Hematopoietic multipotent progenitor cell treated with erythropoietin and hydrocortisone succinate and interleukin-3 and kit ligand, for 17 days (in vitro differentiated cells): ENCODE measurements at places on chromosomes 3 and 15.

DNA sequence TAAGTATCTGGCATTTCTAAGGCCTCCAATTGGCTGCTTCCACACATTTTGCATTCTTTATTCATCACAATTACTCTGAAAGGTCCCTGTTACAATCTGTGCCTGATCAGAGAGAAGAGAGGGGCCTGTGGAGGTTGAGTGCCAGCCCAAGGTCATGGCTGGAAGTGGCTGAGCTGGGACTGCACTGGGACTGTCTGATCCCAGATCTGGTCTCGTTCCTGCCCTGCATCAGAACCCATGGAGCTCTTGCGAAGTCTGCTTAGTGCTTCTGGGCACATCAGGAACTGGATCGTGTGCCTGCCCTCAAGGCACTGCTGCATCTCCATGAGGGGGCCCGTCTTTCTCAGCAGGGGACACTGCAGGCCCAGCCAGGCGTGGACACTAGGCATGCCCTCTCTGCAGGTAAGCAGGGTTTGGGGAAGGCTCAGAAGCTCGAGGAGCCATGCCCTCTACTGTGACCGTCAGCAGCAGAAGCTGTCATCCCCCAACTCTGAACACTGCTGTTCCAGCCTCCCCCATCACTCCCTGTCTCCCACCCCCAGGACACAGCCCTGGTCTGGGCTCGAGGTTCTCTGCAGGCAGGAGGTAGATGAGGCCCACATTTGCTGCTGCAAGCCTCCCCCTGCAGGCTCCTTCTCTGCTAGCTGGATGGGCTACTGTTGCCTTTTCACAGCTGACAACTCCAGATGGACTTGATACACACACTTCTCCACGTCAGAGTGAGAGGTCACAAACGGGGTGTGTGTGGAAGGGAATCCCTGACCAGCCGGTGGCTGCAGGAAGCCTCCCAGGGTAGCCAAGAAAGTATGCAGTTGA is 96.5 kb upstream of the PRR23E start:
- DNase-seq = no peak

DNA sequence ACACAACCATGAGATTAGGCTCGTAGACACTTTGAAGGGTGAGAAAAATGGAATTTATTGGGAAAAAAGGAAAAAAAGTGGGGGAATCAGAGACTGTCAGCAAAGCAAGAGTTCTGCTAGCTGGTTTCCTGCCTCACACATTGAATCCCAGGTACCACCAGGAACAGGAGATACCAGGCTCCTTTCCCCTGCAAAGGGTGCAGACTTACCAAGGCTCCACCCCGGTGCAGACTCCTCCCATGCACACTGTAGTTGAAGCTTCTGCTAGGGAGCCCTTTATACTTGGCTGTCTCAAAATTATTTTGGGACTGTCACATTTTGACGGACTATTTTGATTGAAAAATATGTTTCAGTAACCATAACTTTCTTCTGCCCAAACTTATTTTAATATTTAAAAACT is 819.9 kb upstream of the GBE1 start:
- DNase-seq = no peak

DNA sequence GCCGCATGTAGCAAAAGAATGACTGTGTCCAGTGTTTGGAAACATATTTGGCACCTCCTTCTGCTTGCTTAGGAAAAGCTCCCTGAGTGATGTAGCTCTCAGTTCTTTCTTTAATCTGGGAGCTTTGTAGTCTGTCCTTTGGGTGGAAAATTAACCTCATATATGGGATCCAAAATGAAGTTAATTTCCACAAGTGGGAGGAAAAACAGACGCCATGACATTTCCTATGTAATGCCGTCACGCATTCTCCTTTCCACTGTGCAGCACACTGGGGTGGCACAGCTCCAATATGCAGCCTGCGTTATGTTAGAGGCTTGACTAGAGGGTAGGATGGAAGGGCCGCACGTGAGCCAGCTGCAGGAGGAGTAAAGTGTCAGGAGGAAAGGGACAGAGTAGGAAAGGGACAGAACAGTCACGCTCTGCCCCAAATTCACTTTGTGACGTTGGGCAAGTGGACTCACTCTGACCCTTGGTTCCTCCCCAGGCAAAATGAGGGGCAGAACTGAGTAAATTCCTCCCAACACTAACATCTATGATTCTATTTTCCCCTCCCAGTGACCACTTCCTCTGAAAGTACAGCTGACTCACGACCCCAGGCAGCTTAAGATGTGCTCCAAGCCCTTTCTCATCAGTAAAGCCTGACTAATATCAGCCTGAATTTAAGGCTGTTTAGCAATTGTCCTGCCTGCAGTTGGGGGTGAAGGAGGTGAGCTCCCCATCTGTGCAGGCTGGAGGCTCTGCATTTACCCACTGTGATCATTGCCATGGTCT is 176.5 kb upstream of the PFN2 start:
- no peak for DNase-seq

DNA sequence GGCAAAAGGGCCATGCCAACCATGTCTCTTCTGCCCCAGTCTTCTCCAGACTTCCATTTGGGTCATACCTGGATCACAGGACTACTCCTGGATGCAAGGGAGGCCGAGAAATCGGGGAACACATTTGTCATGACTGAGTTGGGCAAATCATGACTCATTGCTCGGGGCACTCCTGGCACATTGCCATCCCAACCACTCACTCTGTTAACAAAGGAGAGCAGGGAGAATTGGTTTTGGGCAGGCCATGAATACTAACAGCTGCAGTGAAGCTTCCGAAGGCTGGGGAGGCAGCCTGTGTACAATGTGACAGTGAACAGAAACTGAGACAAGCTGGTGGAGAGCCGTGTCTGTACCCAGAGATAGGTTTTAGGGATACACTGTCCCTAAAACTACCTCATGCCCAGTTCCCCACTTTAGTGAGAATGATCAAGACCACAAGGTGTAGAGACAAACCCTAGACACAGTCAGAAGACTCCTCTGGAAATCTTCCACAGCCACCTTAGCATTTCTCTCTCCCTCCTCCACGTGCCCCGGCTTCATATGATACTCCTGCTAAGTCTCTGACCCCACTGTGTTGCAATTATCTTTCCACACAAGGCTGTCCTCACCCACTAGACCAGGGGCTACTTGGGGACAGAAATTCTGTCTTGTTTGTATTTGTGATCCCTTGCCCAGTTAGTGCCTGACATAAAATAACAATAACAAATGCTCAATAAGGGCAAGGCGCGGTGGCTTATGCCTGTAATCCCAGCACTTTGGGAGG is 10.5 kb upstream of the BUB1B start:
- no peak for DNase-seq

DNA sequence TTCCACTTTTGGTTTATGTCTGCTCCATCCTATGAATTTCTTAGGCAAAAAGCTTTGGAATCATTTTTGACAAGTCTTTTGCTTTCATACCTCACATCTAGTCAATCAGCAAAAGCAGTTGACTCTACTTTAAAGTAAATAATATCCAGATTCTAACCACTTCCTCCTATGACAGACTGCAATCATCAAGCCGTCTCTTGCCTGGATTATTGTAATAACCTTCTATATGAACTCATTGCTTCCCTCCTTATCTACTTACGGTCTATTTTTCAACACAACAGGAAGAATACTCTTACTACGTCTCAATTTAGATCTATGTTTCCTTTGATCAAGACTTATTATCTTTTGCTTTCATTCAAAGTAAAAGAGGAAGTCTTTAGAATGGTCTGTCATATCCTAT is 20.7 kb downstream of the CLDN1 start:
- no peak for DNase-seq

DNA sequence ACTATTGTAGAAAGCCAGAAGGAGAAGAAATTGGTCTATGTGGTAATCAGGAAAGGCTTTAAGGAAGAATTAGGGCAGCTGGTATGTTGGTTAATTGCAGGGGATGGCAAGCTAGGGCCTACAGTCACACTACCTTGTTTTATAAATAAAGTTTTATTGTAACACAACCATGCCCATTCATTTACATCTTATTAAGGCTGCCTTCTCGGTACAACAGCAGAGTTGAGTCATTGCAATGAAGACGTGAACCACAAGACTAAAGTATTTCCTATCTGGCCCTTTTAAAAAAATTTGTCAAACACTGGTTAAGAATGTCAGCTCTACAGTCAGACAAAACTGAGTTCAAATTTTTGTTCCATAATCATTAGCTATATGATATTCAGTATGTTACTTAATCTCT is 8.3 kb downstream of the SERPINI1 start:
- DNase-seq = no peak

GRCh38 chr15:78244101-78244500 is 9.7 kb upstream of the ACSBG1 start:
- peak; percentile 62 for DNase-seq

DNA sequence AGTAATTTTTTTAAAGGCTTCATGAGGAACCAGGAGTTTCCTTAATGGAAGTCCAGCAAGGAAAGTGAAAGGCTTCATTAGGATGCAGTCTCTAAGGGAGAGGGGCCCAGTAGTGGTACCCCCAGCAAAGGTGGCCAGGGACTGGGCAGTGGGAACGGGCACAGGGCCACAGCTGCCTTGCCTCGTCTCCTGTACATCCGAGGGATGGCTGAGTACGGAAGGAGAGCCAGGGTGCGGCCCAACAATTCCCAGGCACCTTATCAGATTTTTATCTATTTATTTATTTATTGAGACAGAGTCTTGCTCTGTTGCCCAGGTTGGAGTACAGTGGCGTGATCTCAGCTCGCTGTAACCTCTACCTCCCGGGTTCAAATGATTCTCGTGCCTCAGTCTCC is 14.5 kb downstream of the SEMA3G start:
- no peak for DNase-seq

- DNase-seq = no peak
These were observed 32.2 kb downstream of the NSUN3 start for GRCh38 chr3:94095111-94095510.

DNA sequence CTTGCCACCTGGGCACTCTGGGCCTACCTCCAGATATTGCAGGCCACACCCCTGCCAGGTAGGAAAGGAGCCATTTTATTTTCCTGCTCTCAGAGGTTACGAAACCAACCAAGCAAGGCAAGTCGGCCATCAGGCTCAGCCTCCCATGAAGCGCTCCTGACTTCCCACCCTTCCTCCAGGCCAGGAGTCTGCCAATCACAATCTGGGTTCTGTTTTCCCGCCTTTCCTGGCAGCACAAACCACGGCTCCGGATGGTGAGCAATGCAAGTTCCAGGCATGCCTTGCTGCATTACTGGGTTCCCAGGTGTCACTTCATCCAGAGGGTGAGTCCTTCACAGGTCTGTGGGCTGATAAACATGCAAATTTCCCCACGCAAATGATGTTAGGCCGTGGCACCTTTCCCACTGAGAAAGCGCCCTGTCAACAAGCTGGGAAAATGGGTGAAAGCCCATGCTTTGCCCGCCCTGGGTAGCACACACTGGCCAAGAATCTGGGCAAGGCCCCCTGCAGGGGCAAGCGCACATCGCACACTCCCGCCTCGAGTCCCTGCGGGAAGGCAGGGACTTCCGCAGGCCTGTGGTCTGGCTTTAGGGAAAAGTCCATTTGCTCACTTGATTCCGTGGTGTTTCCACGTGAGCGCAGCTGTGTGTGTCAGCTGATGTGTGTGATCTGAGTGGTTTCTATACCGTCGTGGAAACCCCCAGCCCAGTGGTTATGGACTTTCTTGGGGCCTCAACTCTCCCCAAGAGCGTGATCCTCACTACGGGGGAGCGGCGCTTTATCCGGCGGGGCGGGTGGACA is 61.6 kb upstream of the RYK start:
- no peak for DNase-seq

GRCh38 chr3:100316641-100317069 is 17.9 kb upstream of the NIT2 start:
- DNase-seq = peak; percentile 78

- no peak for DNase-seq
These were observed 132.4 kb downstream of the ADAMTSL3 start for GRCh38 chr15:83786336-83786735.

GRCh38 chr3:42725454-42725853 is 22.9 kb upstream of the HHATL start:
- no peak for DNase-seq

GRCh38 chr3:153052096-153052460 is 109.9 kb upstream of the RAP2B start:
- no peak for DNase-seq

GRCh38 chr3:177224414-177224813 is 27.1 kb upstream of the TBL1XR1 start:
- no peak for DNase-seq

DNA sequence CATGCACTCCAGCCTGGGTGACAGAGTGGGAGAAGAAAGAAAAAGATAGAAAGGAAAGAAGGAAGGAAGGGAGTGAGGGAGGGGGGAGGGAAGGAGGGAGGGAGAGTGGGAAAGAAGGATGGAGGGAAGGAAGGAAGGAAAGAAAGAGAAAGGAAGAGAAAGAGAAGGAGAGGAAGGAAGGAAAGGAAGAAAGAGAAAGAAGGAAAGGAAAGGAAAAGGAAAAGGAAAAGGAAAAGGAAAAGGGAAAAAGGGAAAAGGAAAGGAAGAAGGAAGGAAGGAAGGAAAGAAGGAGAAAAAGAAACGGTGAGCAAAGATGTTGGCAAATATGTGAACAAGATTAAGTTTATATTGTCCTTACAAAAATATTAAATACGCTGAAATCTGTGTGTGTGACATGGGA is 36.2 kb upstream of the TICRR start:
- DNase-seq = no peak

DNA sequence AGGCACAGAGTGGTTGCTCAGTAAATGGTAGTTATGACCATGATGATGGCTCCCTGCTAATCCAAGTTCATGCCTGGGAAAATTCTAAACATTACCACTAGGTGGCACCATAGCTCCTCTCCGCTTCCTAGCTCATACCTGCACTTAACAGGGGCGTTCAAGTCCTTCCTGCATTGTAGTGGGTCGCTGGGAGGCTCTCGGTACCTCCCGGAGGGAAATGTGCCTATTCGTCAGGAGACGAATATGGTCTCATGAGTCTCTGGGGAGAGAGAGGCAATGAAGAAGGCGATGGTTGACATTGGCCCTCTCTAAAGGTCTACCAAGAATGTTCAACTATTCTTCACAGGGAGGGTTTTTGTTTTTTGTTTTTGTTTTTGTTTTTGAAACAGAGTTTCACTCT is 10.9 kb downstream of the MESP1 start:
- peak; percentile 74 for DNase-seq

- DNase-seq = no peak
These were observed 50.8 kb downstream of the UNC13C start for GRCh38 chr15:54029081-54029480.

DNA sequence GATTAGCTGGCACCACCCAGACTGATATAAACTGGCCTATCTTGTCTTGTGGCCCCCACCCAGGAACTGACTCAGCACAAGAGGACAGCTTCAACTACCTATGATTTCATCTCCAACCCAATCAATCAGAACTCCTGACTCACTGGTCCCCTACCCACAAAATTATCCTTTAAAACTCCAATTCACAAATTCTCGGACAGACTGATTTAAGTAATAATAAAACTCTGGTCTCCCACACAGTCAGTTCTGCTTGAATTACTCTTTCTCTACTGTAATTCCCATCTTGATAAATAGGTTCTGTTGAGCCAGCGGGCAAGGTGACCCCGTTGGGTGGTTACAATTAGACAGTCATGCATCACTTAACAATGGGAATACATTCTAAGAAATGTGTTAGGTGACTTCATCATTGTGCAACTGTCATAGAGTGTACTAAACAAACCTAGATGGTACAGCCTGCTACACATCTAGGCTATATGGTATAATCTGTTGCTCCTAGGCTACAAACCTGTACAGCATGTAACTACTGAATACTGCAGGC is 48.1 kb upstream of the MAP4 start:
- DNase-seq = no peak
